ENCODE measurements at places on chromosomes 6 and 20. TPM values are rescaled to one million over a fixed set of nuclear protein-coding genes. Genes with fewer than 3 reads are reported as not detected.

The MUCL3 gene
- polyA plus RNA-seq: 0.07 TPM

The EYA2 gene
- 1.8 TPM for polyA plus RNA-seq

The SLC18B1 gene
- 27.8 TPM for polyA plus RNA-seq

The EYS gene
- 0.81 TPM for polyA plus RNA-seq

The LRP11 gene
- 34.2 TPM for polyA plus RNA-seq

The NXT1 gene
- 25.7 TPM for polyA plus RNA-seq

The ADGRB3 gene
- polyA plus RNA-seq: 4.6 TPM

The FGD2 gene
- 2.1 TPM for polyA plus RNA-seq

The LPIN3 gene
- polyA plus RNA-seq: 8.0 TPM

Measured in left renal cortex interstitium (tissue), 4 donors.